ENCODE measurements at places on chromosomes 5 and 9.
A peak's percentile ranks its signal among the peaks of the same experiment; 100 is the strongest.

- no peak for DNase-seq
These were observed 6.7 kb downstream of the MTX3 start for GRCh38 chr5:79984363-79984762.

DNA sequence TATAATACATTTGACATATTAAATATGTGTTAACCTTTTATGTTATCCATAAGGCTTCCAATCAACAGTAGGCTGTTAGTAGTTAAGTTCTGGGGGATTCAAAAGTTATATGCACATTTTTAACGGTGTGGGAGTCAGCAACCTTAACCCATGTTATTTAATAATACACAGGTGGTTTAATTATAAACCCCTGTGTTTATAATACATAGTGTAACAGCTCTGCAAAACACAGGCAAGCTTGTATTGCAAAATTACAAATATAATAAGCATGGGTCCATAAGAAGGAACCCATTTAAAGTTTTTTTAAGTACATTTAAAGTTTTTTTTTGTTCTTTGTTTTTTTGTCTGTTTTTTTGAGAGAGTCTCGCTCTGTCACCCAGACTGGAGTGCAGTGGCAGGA lies 14.5 kb upstream of the RAD23B start:
- DNase-seq = no peak

DNA sequence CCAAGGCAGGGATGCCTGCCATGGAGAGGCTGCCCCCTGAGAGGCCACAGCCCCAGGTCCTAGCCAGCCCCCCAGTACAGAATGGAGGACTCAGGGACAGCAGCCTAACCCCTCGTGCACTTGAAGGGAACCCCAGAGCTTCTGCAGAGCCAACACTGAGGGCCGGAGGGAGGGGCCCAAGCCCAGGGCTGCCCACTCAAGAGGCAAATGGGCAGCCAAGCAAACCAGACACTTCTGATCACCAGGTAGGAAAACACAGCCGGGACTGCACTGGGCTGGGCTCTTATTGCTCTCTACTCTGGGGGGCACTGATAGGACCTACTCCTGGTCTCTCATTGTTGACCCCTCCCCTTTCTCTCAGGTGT lies 3.2 kb downstream of the RELL2 start:
- no peak for DNase-seq

DNA sequence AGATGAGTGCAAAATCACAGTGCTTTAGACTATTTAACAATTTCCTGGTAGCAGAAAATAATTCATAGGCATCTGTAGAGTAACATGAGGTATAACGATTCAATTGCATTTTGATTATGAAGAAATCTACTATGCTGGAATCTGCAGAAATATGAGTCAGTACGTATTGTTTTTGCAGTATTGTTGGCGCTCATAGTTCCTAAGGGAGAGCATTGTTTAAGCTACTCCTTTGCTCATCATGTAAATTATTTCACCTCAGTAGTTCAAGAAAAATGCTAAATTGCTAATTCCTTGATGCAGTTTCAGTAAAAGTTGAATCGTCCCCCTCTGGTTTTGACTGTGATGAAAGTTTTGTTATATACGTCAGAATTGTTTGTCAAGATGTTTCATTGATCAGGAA lies 458.4 kb downstream of the HINT1 start:
- no peak for DNase-seq

DNA sequence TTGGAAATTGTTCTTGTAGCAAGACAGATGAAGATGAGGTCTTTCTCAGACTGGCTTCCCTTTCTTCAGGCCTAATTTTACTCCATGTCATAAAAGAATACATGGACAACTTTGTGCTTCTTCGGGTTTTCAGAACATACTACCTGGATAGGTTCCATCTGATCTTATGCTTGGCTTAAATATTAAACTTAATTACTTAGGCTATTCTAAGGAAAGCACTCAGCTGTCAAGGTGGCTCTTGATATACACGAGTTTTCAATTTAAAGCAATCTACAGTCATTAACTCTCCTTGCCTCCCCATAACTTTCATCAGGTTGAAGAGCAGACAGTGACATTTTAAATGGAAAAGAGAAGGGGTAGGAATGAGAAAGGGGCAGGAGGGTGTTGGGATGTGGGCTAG lies 9.5 kb upstream of the PPP3R2 start:
- DNase-seq = no peak

DNA sequence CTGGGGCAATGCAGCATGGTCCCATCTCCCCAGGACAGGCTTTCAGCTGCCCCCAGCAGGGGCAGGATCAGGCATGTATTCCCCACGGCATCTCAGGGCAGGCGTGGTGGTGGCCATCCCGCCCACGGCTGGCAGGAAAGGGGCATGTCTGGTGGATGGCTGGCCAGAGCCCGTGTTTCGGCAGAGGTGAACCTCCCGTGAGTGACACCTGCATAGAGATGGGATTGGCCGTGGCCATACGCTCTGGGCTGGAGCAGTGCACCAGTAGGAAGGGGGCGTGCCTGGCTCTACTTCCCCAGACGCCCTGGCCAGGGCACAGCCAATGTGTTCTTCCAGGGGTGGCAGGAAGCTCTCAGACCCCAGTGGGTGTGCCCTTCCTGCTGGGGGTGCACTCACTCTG lies 139.1 kb downstream of the ZNF354C start:
- DNase-seq = no peak

- no peak for DNase-seq
These were observed 41.5 kb downstream of the PLPP7 start for GRCh38 chr9:131330814-131331600.

- DNase-seq = no peak
These were observed 56.2 kb downstream of the PLAC8L1 start for GRCh38 chr5:146048994-146049703.

- no peak for DNase-seq
These were observed 15.5 kb downstream of the IRX2 start for GRCh38 chr5:2735996-2736395.

DNA sequence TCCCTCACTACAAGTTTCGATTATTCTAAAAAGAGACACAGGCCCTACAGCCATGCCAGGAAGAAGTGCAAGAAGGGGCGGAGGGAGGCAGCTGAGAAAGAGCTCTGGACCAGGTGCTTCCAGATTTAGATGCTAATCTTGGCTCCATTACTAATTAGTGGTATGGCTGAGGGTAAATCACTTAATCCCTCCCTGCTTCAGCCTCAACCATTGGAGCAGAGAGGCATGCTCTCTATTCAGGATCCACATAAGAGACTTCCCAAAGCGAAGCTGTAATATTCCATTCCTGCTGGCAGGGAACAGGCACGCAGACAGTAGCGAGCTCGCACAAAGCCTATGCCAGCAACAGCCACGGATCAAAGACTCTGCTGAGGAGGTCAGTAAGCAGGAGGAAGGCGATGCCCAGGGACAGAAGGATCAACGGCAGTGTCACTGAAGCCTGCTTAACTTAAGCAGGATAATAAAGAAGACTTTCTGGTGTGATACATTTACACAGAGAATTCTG lies 24.2 kb downstream of the LIFR start:
- DNase-seq = no peak

GRCh38 chr9:104094534-104095015 lies 466 bp downstream of the SMC2 start:
- DNase-seq = no peak

DNA sequence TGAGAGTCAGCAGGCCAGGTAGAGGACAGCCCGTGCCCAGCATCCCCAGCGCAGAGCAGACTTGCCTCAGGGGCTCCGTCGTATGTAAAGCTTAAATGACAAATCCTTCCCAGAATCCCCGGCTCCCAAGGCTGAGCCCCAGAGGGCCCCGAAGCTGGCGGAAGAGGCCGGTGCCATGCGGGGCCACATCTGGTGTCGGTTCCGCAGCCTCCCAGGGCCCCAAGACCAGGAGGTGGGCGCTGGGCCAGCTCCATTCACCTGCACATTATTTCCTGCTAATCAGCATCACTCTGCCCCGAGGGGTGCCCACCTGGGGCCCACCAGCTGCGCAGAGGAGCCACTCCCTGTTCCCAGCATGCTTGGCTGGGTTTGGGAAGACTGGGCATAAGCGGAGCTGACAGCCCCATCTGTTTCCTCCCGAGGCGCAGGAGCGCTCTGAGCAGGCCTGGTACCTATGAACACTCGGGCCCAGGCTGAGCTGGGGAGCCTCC lies 124.0 kb upstream of the PPP1R26 start:
- DNase-seq = no peak

- DNase-seq = peak; percentile 78
These were observed at the start of gene B4GALT7 for GRCh38 chr5:177599731-177600507. B4GALT7 (plus strand) TSS chr5:177600132; CDS start chr5:177600211, 79 bp downstream.

GRCh38 chr5:178389026-178389729 lies 156.6 kb upstream of the PHYKPL start:
- DNase-seq = no peak

DNA sequence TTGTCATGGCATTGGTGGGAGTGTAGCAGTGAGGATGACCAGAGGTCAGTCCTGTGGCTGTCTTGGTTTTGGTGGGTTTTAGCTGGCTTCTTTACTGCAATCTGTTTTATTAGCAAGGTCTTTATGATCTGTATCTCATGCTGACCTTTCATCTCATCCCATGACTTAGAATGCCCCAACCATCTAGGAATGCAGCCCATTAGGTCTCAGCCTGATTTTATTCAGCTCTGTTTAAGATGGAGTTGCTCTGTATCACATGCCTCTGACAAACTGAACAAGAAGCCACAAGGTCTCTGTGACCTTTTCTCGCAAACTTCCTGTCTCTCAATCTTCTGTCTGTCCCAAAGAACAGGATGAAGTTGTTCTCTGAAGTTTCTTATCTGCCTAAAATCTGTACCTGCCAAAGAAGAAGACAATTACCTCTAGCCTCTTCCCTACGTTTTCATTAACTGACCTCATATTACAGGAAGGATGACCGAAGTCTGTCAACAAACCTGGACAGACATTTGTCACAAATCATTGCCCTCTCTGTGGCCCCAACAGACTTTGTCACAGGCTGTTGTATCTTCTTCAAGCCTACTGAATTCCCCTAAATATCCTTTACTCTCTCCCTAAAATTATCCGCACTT lies 284.2 kb upstream of the SEMA6A start:
- no peak for DNase-seq

GRCh38 chr9:137760426-137760825 lies 117.2 kb upstream of the CACNA1B start:
- DNase-seq = no peak

GRCh38 chr9:4010309-4010708 lies 289.6 kb downstream of the GLIS3 start:
- DNase-seq = no peak

DNA sequence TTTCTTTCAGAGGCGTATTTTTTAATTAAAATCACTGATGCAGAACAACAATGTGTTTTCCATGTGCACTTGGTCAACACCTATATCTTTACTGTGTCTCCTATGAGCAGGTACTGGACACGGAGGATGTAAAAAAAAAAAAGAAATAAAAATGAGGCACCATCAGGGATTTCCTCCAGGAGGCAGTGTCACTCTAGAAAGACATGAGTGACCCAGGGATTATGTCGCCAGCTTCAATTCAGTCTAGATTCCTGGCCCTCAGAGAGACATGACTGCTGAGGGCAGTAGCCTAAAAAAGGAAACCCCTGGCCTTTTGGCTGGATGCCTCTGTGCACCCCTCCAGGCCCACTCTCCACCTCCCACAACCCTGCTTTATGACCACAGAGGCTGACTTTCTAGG lies 18.3 kb upstream of the IL33 start:
- no peak for DNase-seq

DNA sequence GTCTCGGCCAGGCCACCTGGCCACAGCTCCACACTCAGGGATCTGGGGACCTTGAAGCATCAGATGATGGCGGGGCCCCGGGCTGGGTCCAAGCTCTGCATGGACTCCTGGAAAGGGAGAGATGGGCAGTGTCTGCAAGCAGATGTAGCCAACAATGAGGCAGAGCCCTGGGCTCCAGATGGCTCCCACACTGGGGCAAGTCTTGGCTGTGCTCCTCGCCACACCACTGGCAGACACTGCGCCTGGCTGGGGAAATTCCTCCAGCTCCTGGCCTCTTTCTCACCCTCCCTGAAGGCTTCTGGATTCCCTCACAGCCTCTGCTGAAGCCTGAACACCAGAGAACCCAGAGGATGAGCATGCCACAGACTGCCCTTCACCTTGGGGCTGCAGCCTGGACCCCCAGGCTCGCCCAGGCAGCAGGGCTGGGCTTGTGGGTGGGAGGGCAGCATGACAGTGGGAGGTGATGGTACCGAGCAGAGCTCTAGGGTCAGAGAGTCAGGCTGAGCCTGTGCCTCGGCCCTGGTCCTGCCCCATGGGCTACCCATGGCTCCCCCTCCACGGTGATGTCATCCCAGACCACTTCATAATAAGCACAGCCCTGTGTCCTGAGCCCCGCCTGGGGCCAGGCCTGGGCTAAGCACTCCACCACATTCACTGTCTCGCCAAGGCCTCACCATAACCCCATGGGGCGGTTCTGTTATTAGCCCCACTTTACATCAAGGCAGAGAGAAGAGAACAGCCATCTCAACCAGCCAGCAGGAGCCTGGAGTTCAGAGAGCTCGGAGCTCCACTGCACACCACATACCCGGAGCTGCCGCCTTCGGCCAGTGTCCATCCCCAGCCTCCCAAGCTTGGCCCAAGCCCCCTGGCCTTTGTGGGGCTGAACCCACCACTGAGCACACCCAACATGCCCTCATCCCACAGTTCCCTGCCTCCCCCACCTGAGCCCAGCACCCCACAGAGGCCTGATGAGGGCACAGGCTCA lies 62.2 kb upstream of the ADAMTS2 start:
- DNase-seq = no peak

DNA sequence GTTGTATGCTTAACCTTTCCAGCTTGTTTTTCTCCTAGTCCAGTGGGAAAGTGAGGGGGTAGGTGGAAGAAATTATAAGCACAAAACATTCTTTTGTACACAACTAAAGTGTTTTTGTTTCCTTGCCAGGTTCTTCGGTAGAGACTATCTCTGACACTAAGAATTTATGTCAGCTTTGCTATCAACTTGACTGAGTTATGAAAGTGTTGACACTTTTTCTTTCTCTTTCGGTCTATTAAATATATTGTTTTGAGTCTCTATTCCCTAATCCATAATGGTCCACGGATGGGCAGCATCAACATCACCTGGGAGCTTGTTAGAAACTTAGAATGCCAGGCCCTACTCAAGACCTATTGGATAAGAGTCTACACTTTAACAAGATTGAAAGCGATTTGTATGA lies 195.0 kb upstream of the ATP10B start:
- no peak for DNase-seq

- no peak for DNase-seq
These were observed 784.2 kb upstream of the RIOK2 start for GRCh38 chr5:97967292-97967691.

GRCh38 chr5:178120607-178121357 lies 7.5 kb downstream of the N4BP3 start:
- peak; percentile 69 for DNase-seq

GRCh38 chr5:127878174-127878750 lies 175.1 kb downstream of the CCDC192 start:
- no peak for DNase-seq

GRCh38 chr5:163718272-163718671 lies 212.9 kb downstream of the MAT2B start:
- no peak for DNase-seq

All from activated CD8-positive, alpha-beta memory T cell treated with anti-CD3 and anti-CD28 coated beads for 1 hour (primary cell).